ENCODE measurements at places on chromosomes 4 and X.

- no peaks in the 10 kb centered on the region for H3K27me3 ChIP-seq
- DNase-seq = no peak
- H3K4me1 ChIP-seq = peaks cover 2% of the 10 kb centered on the region
Measured at GRCh38 chr4:146260521-146260920, 46.2 kb downstream of the REELD1 start.

DNA sequence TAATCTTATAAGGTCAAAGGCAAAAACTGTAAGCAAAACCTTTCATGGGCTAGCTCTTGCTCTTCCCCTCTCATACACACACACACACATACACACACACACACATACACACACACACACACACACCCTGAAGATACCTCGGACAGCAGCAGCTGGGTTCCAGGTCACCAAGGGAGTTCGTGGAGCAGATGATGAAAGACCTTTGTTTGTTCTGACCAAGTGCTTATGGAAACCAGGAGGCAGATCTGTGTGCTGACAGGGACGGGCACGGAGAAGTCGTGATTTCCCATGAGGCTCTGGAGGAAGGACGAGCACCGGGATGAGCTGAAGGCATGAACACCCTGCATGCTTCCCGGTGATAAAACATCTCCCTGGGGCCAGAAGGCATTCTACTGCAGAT, 35.4 kb upstream of the CRMP1 start:
- H3K4me3 ChIP-seq = no peak overlapping the region
- H3K27me3 ChIP-seq = peaks cover 41% of the 10 kb centered on the region
- no peaks in the 10 kb centered on the region for H3K4me1 ChIP-seq
- H3K36me3 ChIP-seq = peaks cover 2% of the 10 kb centered on the region

GRCh38 chrX:16814597-16814996, 28.3 kb downstream of the TXLNG start:
- H3K4me1 ChIP-seq = peaks cover 2% of the 10 kb centered on the region
- DNase-seq = no peak
- H3K4me3 ChIP-seq = no peak overlapping the region
- no peak overlapping the region for H3K27ac ChIP-seq
- no peaks in the 10 kb centered on the region for H3K27me3 ChIP-seq

- no peak overlapping the region for H3K27ac ChIP-seq
- H3K4me1 ChIP-seq = peaks cover 3% of the 10 kb centered on the region
- DNase-seq = no peak
- H3K4me3 ChIP-seq = no peak overlapping the region
- H3K27me3 ChIP-seq = no peaks in the 10 kb centered on the region
Measured at GRCh38 chr4:128267745-128268144, 19.9 kb downstream of the PGRMC2 start.

DNA sequence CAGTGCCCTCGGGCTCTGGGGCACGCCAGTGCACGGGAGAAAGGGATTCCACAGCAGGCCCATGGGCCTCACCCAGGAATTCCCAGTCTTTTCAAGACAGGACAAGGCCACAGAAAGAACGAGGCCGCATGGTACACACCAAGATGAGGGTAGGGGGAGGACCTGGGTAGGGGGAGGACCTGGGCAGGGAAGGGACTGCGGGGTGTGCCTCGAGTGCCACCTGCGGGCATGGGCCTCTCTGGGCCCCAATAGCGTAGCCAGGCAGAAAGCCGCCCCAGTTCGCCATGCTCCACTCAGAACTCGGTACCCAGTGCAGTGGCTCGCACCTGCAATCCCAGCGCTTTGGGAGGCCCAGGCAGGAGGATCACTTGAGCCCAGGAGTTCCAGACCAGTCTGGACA, 14.0 kb upstream of the DUSP9 start:
- peaks cover 5% of the 10 kb centered on the region for H3K27me3 ChIP-seq
- no peak overlapping the region for H3K27ac ChIP-seq
- no peak overlapping the region for H3K4me3 ChIP-seq
- H3K36me3 ChIP-seq = no peaks in the 10 kb centered on the region

- no peak for DNase-seq
- no peak overlapping the region for H3K4me3 ChIP-seq
- H3K27ac ChIP-seq = no peak overlapping the region
- H3K36me3 ChIP-seq = no peaks in the 10 kb centered on the region
Measured at GRCh38 chr4:80388284-80388607, 52.7 kb downstream of the CFAP299 start.

GRCh38 chr4:153974452-153974851, 185.6 kb upstream of the SFRP2 start:
- peaks cover 3% of the 10 kb centered on the region for H3K36me3 ChIP-seq
- H3K27me3 ChIP-seq = no peaks in the 10 kb centered on the region
- no peak overlapping the region for H3K27ac ChIP-seq
- H3K4me3 ChIP-seq = no peak overlapping the region
- no peaks in the 10 kb centered on the region for H3K4me1 ChIP-seq

DNA sequence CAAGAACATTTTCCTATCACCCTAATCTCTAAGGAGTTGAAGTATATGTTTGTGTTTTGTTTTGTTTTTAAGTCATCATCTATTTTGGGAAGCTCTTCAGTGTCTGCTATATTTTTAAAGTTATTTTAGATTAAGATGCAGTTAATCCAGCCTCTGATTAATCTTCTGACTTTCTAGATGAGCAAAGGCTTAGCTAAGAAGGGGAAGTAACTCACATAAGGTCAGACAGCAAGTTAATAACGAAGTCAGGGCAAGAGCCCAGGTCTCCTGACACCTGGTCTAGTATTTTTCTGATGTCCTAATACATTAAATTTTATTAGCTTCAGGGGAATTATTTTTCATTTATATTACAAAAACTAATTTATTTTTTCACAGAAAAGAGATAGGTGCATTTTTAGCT, 168.5 kb downstream of the SOWAHB start:
- H3K4me3 ChIP-seq = no peak overlapping the region
- no peak for DNase-seq
- H3K27ac ChIP-seq = no peak overlapping the region
- H3K4me1 ChIP-seq = no peaks in the 10 kb centered on the region
- H3K27me3 ChIP-seq = peaks cover 52% of the 10 kb centered on the region

DNA sequence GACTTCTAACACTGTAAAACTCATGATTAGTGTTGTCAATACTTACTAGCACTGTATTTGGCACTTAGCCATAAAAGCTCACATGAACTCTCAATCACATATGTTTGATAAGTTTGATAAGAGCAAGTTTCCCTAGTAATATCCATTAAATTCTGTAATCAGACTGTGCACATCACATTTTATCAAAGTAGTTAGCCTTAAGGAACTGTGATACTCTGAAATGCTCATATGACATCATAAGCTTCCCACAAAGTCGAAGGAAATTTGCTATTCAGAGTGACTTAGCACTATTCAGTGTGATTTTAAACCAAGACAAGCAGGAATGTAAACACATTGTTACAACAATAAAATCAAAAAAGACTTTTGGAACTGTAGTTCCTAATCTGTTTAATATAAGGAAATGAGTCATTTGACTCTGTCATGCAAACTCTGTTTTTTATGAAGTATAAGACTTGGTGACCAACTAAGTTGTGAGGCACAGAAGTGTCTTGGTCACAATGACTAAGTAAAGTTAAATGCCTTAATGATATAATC, 6.7 kb downstream of the SLC7A11 start:
- H3K4me3 ChIP-seq = no peak overlapping the region
- no peak overlapping the region for H3K27ac ChIP-seq
- H3K27me3 ChIP-seq = no peaks in the 10 kb centered on the region
- no peaks in the 10 kb centered on the region for H3K36me3 ChIP-seq
- no peaks in the 10 kb centered on the region for H3K4me1 ChIP-seq

GRCh38 chr4:76623217-76624045, 188.4 kb downstream of the SHROOM3 start:
- peaks cover 46% of the 10 kb centered on the region for H3K27me3 ChIP-seq
- H3K4me3 ChIP-seq = no peak overlapping the region
- no peak for DNase-seq
- peaks cover 3% of the 10 kb centered on the region for H3K36me3 ChIP-seq
- no peaks in the 10 kb centered on the region for H3K4me1 ChIP-seq

DNA sequence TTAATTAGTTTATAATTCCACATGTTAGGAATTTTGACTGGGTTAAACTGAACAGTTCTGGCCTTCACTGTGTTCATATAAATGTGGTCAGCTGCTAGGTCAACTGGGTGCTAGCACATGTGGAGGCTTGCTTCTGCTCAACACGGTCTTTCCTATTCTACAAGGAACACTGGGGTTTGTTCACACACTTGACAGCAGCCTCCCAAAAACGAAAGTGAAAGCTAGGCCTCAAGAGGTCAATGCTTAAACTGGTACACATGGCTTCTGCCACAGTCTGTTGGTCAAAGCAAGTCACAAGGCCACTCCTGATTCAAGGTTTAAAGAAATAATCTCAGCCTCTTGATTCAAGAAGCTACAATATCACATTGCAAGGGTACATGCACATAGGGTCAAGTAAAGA, 126.5 kb downstream of the QDPR start:
- no peak overlapping the region for H3K27ac ChIP-seq
- no peaks in the 10 kb centered on the region for H3K36me3 ChIP-seq
- H3K27me3 ChIP-seq = peaks cover 5% of the 10 kb centered on the region
- peaks cover 11% of the 10 kb centered on the region for H3K4me1 ChIP-seq

All from T-helper 17 cell (primary cell).